Activated CD4-positive, alpha-beta T cell treated with anti-CD3 and anti-CD28 coated beads for 24 hours (primary cell): ENCODE measurements at places on chromosomes 7 and 10.

DNA sequence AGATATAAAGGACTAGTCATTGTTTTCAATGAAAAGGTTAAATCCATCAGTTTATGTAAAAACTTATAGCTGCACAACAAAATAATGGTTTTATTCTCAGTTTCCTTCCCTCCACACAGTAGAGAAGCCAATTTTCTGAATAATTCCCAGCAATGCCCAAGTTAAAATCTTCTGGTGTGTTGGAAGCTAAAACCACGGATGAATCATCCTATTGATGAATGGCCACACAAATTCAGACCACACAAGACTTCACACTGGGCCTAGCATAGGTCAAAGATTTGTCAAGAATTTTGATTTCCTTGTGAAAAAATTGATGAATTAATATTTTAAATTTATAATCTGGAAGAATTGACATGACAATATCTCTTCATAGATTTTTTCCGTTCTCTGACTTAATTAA is 617.6 kb downstream of the INHBA start:
- no peak for DNase-seq

DNA sequence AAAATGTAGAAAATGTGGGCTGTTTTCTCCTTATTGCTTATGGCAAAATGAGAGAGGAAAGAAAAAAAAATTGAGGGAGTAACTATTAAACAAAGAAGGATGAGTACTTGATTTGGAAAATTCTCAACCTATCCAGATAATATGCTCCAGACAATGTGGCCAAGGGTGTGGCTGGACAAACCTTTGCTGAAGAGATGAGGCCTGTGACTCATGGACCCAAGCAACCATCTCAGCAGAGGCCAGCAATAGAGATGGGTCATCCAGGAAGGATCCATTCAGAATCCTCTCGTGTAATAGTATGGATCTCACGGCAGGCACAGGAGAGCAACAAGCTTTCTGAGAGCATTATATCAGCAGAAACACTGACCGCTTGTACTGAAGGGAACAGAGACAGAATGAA is 120.3 kb upstream of the CELF2 start:
- DNase-seq: no peak

GRCh38 chr7:47715631-47716068 is 133.7 kb upstream of the TNS3 start:
- DNase-seq: no peak

GRCh38 chr7:47942132-47942531 is 6.1 kb downstream of the PKD1L1 start:
- no peak for DNase-seq

GRCh38 chr10:118840071-118840775 is 85.5 kb upstream of the CACUL1 start:
- peak; percentile 10 for DNase-seq

DNA sequence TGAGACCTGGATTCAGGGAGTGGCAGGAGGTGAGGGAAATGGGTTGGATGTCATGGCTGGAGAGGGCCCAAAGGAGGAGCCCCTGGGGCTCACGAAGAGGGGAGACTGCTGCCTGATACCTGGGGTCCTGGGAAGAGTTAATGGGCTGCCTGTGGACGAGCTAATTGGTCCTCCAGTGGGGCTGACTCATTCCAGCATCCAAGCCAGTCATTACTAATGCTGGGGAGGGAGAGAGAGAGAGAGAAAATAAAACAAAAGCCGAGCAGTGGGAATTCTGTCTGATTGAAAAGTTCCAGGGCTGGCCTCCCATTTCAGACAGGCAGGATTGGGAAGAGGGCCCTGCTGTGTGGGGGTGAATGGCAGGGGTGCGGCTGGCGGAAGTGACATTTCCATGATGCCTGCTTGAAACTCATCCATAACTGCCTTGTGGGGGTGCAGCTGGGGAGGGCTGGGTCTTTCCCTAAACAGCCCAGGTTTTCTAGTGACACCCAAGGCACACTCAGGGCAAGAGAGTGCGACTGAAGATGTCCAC is 297.8 kb downstream of the RPS24 start:
- DNase-seq: no peak

GRCh38 chr7:112286250-112287086 is 80.0 kb downstream of the ZNF277 start:
- no peak for DNase-seq

DNA sequence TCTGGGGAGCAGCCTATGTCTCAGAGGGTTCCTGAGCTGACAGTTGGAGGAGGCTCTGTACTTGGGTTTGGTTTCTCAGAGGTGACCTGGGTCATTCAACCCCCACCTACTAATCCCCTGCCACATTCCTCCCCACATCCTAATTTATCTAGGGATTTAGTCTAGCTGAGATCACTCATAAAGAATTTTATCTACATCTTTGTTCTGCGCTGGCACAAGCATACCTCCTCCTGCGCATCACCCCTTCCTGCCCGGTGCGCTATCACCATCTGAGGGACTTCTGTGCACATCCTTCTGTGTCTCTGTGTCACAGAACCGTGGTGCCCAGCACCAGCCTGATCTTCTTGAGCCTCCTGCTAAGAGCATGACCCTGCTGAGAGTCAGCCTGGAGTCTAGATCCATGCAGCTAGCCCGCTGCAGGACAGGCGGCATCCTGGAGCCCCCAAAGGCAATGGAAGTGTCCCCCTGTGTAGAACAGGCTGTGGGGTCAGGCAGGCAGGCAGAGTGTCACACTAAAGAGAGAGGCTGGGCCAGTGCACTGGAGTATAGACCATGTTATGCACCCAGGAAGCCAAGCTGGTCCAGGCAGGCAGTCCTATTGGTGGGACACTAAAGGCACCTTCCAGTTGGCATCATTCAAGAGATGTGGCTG is 63.6 kb downstream of the ARHGAP22 start:
- no peak for DNase-seq

DNA sequence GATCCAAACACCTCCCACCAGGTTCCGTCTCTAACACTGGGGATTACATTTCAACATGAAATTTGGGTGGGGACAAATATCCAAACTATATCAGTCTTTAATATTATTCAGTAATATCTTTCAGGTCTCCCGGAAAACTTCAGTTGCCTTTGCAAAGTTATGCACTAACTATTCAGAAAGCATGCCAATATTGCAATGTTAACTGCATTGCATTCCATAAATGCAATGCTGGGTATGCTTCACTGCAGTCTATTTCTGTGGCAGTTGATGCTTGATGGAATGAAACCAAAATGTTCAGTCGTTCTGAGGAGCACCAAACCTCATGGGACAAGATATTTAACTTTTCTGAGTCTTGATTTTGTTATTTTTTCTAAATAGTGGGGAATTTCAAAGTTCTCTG is 147.5 kb downstream of the SLC16A9 start:
- DNase-seq: no peak

GRCh38 chr10:65314253-65314652 is 1611.6 kb upstream of the LRRTM3 start:
- no peak for DNase-seq

GRCh38 chr10:87872828-87873227 is 9.4 kb downstream of the PTEN start:
- no peak for DNase-seq

- DNase-seq: no peak
Observed at GRCh38 chr7:45568536-45569289, 5.5 kb upstream of the ADCY1 start.

- no peak for DNase-seq
Observed at GRCh38 chr7:100855515-100855914, 3.0 kb downstream of the SLC12A9 start.

DNA sequence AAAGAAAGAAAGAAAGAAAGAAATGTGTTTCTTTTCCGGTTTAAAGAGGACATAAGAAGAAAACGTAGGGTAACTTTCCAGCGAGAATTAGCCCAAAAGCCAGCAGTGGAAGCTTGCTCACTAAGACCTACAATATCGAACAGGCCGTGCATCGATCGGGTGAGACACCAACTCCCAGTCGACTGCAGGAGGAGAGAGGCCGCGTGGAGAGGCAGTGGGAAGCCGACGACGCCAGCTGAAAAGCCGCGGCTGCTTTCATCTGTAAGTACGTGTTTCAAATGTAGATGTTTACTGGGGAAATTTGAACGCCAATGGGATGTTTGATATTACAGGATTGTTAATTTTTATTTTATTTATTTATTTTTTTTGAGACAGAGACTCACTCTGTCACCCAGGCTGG is 28.6 kb upstream of the GIMAP8 start:
- no peak for DNase-seq

DNA sequence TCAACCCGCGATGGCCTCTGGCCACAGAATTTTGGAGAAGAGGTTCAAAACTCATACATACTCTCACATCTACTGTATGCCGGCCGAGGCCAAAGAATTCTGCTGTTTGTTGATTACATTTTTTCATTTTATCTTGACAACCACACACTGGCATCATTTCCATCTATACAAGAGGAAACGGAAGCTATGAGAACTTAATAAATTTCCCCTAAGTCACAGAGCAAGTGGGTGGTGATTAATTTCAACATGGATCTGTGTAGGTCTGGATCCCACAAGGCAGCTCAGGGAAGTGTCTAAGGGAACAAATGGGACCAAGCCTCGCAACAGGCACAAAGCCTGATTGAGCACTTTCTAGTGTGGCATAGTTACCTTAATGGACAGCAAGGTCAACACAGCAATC is 18.0 kb downstream of the ELMO1 start:
- no peak for DNase-seq
